GM12864 (cell line): ENCODE measurements at places on chromosomes 5 and 9.

GRCh38 chr9:71036501-71036900, 84.9 kb downstream of the TRPM3 start:
- no peak for DNase-seq

- DNase-seq = no peak
Measured at GRCh38 chr5:179207470-179207869, 137.8 kb downstream of the ADAMTS2 start.

DNA sequence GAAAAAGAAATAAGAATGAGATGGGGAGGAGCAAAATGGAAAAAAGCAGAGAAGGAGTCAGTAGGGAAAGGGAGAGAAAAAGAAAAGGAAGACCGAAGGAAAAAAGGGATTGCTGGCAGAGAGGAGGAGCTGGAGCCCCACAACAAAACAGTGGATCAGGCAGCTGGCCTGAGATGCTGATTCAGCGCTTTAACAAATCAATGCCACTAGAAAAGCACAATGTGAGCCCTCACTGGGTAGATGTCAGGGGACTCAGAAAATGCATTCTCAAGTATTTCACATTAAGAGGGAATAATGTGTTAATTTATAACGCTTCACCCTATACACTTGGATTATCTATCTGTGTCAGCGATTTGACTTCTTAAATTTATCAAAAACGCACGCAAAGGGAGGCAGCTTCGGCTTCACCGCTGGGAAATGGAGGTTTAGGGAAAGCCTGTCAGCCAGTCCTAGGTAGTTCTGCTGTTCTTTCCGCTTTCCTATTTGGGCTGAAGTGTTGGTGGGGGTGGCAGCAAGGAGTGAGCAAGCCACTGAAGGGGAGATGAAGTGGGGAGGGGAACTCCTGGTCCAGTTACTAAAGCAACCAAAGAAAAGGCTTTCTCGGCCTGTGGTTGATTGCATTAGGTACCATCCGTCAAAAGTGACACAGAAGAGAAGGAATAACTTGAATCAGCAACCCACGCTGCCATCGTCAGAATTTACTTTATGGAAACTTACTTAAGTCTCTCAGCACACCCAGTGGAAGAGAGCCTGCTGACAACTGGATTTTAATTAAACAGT, 161.6 kb downstream of the BNC2 start:
- DNase-seq = no peak

- DNase-seq = no peak
Measured at GRCh38 chr5:154587123-154588026, 109.3 kb upstream of the HAND1 start.

DNA sequence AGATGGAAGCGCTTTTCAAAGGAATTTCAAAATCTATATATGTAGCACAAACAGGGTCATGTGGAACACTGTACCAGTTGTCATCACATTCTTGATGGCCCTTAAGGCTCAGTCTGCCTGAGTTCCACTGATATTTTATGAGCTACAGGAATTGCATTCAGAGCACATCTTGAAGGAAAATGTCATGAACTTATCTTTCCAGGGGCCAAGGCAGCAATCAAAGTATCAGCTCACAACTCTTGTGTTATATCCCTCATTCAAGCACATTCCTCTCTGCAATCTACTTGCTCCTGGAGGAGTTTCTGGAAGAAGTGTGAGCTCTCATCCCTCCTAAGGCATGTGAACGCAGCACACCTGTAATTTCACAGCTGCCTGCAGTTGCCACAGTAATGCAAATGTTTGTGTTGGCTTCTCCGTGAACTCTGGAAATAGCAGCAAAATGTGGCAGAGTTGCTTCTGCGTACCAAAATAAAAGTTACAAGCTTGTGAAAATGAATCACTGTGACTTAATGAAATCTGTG, 89.7 kb upstream of the EQTN start:
- DNase-seq = no peak

- no peak for DNase-seq
Measured at GRCh38 chr9:112006361-112007020, 109.9 kb downstream of the UGCG start.

DNA sequence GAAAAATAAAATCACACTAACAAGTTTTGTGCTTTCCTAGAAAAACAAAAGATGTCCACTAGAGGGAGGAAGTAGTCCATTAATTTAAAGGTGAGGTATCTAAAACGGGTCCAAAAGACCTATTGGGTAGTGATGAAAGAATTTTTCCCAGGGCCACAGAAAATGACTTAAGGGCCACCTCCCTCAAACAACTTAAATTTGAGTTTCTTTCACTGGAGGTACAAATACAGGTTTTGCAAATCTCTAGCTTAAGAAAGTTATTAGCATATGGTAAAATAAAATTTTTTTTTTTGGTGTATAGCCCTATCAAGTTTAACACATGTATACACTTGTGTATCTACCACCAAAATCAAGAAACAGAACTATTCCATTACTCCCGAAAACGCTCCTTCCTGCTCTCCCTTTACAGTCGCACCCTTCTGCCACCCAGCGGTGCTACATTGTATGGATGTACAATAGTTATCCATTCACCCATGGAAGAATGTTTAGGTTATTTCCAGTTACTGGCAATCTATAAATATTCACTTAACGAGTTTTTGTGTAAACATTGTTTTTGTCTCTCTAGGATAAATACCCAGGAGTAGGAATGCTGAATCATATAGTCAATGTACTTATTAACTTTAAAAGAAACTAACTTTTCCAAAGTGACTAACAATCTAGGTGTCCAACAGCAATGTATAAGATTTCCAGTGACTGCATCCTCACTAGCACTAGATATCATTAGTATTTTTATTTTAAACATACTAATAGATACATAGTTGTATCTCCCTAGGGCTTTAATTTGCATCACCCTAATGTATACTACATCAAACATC, 21.9 kb downstream of the DEPDC1B start:
- DNase-seq = no peak

GRCh38 chr9:132597073-132597775, 14.8 kb downstream of the BARHL1 start:
- no peak for DNase-seq

DNA sequence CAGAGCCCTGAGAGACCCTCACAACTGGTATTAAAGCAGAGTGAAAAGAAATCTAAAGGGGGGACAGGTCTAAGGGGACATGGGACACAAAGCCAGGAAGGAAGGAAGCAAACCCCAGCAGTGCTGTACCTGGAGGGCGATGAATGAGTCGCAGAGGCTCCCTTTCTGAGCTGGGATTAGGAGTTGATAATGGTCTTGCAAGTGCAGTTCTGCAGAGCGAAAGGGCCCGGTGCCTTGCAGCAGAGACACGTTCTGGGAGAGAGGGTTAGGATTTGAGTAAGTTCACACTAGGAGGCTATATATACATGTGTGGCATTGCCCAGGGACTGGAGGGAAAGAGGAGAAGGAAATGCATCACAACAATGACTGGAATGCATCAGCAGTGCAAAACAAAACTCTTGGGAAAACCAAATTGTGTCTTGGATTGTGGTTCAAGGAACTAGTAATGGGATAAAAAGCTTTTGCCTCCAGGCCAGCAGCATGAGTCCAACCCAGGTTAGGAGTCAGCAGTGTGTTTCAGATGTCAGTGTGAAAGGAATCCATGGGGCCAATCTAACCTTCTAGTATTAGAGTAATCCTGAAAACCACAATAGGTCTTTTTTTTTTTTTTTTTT, 38.8 kb upstream of the LIFR start:
- no peak for DNase-seq

- DNase-seq = no peak
Measured at GRCh38 chr5:104646416-104646815, 1083.8 kb upstream of the NUDT12 start.

DNA sequence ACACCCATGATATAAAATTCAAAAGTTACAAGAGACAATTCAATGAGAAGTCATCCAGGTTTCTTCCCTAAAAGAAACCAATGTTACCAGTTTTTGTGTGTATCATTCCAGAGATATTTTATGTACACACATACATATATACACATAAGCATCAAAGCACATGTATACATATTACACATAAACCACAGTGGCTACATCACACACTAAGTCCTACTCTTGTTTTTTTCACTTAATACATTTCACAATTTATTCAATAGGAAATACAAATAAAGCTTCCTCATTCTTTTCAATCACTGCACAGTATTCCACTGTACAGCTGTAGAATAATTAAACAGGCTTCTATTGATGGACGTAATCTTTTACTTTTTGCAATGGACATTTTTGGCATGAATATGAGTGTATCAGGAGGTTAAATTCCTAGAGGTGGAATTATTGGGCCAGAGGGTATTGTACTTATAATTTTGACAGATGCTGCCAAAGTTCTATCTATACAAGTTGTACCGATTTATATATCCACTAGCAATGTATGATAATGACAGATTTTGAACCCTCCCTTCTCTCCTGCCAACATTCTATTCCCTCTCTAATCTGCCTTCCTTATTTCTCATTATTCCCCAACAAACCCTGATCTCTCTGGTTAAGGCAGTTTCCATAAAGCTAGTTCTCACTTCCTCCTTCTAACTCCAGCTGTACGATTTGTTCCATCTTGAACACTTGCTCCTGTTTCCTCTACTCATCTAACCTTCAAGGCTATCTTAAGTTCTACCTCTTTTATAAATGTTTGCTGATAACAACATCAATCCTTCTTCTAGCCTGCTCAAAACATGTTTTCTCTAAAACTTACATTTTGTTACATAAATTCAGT, 35.2 kb downstream of the MRPS27 start:
- DNase-seq = no peak

DNA sequence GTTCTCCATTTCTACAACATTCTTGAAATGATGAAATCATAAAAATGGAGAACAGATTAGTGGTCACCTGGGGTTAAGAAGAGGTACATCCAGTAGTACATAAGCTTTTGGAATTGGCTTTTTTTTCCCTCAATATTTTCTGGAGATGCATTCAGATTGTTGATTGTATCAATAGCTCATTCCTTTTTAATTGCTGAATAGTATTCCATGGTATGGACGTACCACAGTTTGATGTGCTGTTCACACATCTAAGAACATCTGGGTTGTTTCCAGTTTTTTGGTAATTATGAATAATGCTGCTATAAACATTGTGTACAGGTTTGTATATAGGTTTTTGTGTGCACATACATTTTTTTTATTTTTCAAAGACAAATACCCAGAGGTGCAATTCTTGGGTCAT, 130.0 kb downstream of the PPP2R2B start:
- DNase-seq = no peak

- DNase-seq = no peak
Measured at GRCh38 chr9:7171396-7172153, 413.8 kb downstream of the KDM4C start.

DNA sequence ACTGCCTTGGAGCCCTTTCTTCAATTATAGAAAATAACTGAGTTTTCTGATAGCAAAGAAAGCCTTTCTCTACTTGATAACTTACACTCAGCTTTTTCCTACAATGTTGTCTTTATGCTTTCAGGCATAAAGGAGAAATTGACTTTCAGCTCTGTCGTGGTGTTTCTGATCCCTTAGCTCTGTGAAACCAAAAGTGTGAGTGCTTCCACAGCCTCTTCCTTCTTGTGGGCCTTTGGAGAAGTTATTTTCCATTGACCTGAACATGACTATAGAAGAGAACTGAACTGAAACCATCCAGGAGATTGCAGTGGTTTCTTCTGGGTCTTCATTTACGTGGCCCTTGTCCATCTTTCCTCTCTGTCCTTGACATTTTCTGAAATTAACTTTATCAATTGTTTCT, 59.5 kb upstream of the EQTN start:
- no peak for DNase-seq

DNA sequence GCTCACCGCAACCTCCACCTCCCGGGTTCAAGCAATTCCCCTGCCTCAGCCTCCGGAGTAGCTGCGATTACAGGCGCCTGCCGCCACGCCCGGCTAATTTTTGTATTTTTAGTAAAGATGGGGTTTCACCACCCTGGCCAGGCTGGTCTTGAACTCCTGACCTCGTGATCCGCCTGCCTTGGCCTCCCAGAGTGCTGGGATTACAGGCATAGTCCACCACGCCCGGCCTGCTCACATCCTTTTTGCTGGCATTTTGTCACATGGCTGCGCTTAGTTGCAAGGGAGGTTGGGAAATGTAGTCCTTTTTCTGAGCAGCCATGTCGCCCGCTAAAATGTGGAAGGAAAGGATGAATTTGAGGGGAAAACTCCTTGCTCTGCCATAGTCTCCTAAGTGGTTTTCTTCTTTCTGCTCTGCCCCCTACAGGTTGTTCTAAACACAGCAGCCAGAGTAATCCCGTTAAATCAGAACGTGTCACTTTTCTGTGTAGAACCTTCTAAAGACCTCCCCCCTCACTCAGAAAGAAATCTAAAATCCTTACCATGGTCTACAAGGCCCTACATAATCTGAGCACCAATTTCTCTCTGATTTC, 57.8 kb upstream of the HSPA9 start:
- no peak for DNase-seq

DNA sequence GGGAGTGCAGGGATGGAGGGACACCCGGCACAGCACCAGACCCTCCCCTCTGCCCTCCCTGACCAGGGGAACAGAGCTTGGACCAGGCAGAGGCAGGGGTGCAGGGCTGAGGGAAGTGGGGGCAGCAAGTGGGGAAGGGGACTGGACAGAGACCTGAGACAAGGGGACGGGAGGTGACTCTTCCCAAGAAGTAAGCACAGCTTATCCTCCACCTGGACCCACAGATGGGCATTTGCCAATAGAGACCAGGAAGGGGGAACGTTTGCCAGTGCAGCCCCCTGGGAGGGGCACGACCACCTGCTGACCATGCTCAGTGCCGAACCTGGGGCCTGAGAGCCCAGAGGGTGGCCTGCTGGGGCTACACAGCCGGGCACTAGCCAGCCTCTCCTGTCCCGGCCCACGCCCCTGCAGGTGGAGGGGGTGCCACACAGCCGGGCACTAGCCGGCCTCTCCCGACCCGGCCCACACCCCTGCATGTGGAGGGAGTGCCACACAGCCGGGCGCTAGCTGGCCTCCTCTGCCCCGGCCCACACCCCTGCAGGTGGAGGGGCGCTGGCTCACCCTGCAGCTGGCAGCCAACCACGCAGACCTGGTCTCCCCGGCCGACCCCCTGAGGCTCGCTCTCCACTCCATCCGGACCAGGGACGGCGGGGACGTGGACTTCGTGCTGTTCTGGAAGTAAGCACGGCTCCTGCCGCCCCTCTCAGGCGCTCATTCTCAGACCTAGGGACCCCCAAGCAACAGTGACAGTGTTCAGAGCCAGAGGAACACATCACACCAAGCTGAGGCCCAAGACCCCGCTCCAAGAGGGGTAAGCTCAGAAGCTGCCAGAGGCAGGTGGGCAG, 24.3 kb downstream of the GLT6D1 start:
- no peak for DNase-seq

GRCh38 chr9:123928533-123929176, 1.3 kb downstream of the DENND1A start:
- no peak for DNase-seq

GRCh38 chr9:82116556-82116955, 128.0 kb downstream of the SPATA31D1 start:
- DNase-seq = no peak

DNA sequence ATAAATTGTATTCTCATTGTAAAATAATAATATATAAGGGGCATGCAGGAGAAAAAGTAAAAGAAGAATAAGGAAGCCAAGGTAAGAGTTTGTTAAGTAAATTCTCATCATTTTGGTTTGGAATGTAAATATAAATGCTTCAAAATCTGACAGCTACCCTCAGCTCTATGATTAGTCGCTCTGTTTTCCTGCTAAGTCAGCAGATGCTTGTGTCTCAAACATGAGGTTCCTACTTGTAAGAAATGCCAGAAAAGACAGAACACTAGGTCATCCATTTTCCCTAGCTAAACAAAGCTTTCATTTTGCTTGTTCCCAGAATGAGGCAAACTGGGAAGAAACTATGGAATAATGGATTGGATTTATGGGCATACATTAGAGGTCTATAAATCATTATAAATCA, 293.1 kb downstream of the DMRTA1 start:
- DNase-seq = no peak

GRCh38 chr5:79544131-79544530, 30.2 kb upstream of the HOMER1 start:
- no peak for DNase-seq
